ENCODE measurements at places on chromosomes 7 and 10.

- DNase-seq, result no peak
These were observed 87.8 kb upstream of the PPP2R2D start for GRCh38 chr10:131812736-131813604.

GRCh38 chr7:127251465-127252376 lies 1.0 kb downstream of the GRM8 start:
- DNase-seq, result peak; percentile 3

DNA sequence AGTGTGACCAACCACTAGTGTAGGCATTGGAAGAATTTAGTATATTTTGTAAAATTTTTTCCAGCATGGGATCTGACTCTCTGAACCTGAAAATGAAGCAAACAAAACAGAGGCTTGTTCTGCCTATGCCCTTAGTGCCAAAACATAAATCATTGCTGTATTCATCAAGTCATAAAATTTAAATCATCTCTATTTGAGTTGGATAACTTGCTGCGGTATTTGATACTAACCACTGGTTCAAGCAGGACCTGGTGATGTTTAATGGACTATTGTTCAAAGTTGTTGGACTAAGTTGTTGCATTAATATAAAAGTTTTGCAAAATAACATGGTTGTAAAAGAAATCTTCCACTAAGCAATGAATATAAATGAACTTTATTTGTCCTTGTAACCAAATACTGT lies 19.8 kb upstream of the RPA3 start:
- no peak for DNase-seq

- DNase-seq, result no peak
These were observed 2.0 kb downstream of the GARS1 start for GRCh38 chr7:30596721-30597120.

- DNase-seq, result peak; percentile 78
These were observed 674 bp downstream of the AMZ1 start for GRCh38 chr7:2688409-2689342.

DNA sequence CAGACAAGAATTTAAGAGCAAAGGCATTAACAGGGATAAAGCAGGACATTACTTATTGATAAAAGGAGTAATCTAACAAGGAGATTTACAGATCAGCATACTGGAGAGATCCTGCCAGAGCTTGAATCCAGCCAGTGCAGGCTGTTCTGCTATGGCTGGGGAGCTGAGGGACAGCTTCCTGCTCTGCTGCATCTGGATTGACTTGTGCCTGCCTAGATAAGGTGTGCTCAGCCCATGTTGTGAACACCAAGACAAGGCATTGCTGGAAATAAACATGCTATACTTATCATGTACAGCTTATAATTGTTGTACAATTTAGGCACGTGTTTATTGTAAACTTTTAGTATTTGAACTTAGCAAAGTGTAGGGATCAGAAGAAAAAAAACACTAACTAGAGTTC lies 71.7 kb downstream of the HIF1AN start:
- DNase-seq, result no peak

DNA sequence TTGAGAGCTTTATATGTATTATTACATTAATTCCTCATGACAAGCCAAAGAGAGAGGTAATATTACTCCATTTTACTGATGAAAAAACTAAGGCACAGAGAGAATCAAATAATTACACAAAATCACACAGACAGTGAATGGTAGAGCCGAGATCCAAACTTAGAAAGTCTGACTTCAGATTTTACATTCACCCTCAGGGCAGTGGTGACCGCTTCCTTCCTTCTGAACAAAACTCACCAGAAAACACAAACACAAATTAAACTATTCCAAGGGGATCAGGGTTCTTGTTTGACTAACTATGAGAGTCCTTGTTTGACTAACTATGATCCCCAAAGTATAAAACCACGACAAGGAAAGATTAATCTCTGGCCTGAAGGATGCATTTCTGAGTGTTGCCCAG lies 67.9 kb upstream of the PTN start:
- peak; percentile 50 for DNase-seq

DNA sequence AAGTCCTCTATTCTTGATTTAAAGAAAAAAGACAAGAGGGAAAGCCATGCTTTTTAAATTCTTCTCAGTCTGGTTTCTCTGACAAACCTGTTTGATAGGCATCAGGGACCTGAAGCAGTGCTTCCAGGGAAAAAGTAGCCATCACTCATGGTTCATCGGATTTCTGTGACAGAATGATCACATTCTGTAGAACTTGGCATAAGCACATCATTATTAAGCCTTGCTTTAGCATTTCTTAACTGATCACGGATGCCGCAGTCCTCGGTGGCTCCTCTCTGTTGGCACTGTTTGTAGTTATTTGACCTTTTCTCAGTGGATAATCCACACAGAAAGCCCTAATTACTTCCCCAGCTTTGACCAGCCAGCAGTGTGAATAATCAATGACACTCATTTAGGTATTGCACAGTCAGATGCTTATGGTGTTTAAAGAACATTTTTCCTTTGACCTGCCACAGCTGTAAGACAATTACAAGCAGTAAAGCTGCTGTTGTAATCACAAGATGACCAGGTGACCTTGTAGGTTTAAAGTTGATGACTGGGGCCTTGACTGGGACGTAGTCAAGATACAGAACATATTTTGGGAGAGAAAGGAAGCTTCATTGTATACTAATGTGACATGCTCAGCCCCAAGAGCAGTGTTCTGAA lies 64.4 kb upstream of the SKAP2 start:
- DNase-seq, result no peak

DNA sequence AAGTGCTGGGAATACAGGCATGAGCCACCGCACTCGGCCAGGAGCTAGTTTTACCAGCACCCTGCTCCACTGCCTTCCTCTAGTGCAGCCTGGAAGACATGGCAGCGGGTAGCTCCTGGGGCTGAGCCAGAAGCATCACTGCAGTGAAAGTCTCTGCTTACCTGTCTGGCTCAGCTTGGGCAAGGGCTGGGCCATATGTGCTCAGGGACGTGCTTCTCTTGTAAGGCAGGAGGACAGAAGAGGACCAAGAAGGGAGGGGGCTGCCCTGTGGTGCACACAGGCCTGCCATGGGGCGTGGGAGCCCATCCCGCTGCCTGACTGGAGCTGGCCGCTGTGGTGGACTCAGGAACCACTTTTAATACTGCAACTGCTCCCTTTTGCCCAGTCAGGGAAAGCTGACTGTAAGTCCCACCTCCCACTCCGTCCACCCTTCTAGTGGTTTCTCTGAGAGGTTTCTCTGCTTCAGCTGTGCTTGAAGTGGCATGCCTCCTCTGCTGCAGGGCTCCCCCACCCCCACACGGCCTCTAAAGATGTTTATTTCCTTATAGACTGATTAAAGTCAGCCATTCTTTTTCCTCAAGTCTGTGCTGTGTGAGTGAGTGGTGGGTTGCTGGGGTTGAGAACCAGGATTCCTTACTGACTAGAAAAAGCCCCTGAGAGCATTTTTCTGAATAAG lies 25.3 kb upstream of the C10orf95 start:
- no peak for DNase-seq

DNA sequence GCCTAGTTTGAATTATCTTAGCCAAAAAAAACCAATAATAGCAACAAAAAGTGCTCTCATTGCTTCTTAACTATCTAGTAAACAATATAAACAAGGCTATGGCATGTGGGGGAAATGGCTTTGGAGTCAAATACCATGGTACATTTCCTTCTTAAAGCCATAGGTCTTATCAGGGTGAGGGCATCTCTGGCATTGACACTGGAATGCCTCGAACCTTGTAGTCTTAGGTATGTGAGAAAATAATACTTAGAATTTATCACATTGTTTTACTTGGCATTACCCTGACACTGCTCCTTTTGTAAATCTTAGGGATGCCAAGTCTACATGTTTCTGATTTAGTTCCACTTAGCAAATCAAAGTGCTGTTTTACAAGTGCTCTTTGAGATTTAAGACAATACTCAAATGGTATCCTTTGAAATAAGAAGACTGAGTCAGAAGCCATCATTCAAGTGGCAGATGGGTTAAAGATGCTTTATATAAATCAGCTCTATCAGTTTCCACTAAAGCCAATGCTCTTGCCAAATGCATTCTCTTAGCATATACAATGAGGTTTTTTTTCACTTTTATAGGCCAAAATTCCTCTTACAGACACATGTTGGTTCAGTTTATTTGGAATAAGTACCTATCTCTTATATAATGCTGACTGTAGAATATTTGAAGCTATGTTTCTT lies 155.2 kb downstream of the HPSE2 start:
- no peak for DNase-seq

DNA sequence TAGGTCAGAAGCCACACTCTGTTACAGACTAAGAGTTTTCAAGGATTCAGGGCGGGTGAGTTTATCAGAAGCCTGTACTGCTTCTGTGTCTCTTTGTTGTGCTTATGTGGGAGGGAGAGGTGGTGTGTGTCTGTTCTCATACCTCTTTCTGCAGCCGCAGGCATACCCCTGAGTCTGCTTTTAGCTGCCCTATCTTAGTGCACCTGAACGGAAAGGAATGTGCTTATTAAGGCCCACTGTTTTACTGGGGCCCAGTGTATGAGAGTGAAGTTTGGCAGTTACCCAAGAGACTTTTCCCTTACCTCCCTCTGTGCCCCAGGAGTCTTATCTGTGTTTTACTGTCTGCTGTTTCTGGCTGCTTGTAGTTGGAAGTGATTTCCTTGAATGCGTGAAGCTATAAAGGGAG lies 104.3 kb downstream of the TYW1 start:
- no peak for DNase-seq

DNA sequence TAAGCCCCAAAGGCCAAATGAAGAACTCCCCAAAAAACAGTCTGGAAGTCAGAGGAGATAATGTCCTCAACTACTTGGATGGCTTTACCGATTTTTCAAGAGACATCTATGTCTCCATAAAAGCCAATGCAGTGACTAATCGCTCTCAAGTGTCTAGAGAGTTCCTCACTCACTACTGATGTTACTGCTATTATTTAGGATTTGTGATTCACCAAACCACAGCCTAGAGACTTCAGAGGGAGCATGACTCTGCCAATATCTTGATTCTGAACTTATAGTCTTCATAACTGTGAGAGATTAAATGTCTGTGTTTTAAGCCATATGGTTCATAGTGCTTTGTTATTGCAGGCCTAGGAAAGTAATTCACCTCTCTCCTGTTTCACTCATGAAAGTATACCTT lies 160.2 kb downstream of the IPMK start:
- peak; percentile 79 for DNase-seq

- no peak for DNase-seq
These were observed 647 bp downstream of the ECHS1 start for GRCh38 chr10:133372507-133372906.

GRCh38 chr7:114825423-114825951 lies 96.4 kb upstream of the MDFIC start:
- no peak for DNase-seq

DNA sequence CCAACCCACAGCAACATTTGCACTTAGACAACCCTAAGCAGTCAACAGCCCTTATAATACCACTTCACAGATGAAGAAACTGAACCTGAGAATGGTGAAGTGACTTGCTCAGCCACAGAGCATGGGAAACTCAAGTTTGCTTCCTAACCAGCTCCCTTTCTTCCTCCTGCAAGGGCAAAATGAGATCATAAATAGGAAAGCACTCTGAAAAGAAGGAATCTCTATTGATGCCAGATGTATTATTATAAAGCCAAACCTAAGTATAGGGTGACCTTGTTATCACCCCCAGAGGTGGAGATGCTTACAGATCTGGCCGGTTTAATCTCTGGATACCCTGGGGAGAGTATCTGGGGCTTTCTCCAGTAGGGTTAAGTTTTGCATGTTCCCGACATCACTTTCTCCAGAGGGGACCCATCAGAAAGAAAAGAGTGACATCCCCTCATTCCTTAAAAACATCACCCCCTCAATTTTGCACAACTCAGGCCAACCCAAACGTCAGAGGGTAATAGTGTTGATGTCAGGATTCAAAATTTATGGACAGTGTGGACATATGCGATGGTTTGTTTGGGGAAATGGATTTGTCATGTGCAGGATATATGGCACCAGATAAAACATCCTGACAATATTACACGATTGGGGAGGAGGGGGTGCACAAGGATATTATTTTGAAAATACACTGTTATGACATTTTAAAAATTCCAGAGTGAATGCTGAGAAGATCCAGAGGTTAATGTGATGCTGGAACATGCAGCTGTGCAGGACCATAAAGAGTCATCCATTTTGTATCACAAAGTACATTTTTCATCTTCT lies 24.0 kb upstream of the XPNPEP1 start:
- DNase-seq, result no peak

GRCh38 chr10:25159591-25159990 lies 15.2 kb upstream of the GPR158 start:
- no peak for DNase-seq

DNA sequence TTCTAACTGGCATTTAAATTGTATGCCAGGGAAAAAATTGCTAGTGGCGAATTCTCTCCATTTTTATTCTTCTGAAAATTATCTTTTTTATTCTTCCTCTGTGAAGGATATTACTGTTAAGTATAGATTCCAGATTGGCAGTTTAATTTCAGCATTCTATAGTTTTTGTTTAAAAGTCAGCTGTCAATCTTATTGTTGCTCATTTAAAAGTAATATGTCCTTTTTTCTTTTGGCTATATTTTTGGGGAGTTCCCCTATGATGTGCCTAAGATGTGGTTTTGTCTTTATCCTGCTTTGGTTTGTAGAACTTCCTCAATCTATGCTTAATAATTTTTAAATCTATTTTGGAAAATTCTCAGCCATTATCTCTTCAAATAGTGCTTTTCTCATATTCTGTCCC lies 135.9 kb downstream of the ARHGAP12 start:
- DNase-seq, result no peak

GRCh38 chr10:61842755-61843497 lies 58.6 kb upstream of the ARID5B start:
- DNase-seq, result peak; percentile 80

DNA sequence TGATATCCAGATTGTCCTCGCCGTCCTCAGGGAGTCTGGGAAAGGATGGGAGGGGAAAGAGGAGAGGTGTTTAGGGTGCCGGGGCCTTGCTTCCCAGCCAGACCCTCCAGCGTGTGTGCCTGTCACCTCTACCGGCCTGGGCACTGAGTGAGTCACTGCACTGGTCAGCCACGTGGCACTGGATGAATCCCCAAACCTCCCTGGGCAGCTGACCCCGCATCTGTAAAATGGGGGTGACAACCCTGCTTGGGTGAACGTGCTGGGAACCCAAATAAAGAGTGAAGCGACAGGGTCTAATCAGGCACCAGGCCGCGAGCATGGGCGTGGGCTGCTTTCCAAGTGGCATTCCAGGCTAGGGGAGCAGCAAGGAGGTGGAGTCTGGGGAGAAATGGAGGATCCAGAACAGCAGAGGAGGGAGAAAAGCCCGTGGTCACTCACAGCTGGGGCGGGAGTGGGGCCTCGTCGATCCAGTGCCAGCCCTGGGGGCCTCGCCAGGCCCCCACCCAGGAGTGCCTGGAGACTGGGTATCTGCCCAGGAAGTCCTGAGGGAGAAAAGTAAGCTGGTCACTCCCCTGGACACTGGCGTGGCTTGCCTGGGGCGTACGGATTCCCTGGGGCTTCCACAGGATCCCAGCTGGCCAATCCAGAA lies 29.7 kb downstream of the KLRG2 start:
- DNase-seq, result peak; percentile 45

DNA sequence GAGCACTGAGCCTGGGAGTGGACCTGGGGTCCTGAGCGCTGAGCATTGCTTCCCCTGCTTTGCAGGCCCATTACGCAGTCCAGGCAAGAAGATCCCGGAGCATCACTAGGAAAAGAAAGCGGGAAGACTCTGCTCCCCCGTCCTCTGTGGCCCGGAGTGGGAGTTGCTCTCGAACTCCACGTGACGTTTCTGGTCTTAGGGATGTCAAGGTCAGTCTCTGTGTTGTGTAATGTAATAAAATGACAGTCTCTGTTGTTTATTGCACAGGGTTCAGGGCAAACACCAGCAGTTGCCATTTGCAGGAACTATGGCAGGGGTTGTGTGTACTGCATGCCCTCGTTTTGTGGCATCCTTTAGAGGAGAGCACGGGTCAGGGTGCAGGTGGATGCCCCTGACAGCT lies 10.0 kb downstream of the IDI2 start:
- DNase-seq, result no peak

GRCh38 chr10:1548596-1548995 lies 188.7 kb downstream of the ADARB2 start:
- DNase-seq, result no peak
